Heart left ventricle (tissue), 16 donors: ENCODE measurements at places on chromosomes 3 and 15. TPM values are rescaled to one million over a fixed set of nuclear protein-coding genes. Genes with fewer than 3 reads are reported as not detected.

DNA sequence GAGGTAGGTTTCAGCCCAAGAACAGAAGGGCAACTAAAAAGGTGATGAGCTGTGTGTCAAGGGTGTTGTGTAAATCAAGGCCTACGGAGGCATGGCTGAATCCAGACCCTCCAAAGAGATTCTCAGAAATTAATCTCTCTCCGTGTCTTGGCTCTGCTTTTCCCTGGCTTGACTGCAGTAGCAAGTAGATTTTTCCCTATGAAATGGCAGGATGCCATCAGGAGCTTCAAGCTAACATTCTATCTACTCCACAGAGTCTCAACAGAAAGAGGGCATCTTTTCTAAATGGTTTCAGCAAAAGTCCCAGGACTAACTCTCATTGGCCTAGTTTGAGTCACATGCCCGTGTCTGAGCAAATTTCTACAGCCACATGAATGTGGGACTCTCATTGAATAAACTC, 58.3 kb downstream of the LSM3 start:
- no peak for DNase-seq

GRCh38 chr15:29183071-29183831, 86.4 kb downstream of the NSMCE3 start:
- DNase-seq: no peak

DNA sequence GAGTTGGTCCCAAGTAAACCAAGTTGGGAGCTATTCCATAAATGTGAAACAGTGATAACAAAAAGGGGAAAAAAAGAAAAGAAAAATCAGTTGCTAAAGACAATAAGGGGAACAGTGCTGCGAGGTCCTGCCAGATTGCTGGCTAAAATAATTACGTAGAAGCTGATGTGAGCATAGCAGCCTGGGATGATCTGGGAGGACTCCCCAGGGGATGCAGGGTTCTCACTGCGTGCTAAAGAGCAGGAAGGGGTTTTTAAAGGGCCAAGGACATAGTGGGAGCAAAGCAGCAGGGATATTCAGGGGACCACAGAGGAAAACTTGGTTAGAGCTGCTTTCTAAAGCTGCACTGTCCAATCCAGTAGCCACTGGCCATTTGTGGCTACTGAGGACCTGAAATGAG, 133.0 kb upstream of the UMPS start:
- DNase-seq: peak; percentile 69

GRCh38 chr3:127351775-127352350, 64.0 kb upstream of the PRR20G start:
- DNase-seq: no peak

GRCh38 chr3:188680605-188681004, 491.2 kb upstream of the TPRG1 start:
- DNase-seq: no peak

GRCh38 chr3:9099702-9100512, 136.6 kb upstream of the RAD18 start:
- no peak for DNase-seq

DNA sequence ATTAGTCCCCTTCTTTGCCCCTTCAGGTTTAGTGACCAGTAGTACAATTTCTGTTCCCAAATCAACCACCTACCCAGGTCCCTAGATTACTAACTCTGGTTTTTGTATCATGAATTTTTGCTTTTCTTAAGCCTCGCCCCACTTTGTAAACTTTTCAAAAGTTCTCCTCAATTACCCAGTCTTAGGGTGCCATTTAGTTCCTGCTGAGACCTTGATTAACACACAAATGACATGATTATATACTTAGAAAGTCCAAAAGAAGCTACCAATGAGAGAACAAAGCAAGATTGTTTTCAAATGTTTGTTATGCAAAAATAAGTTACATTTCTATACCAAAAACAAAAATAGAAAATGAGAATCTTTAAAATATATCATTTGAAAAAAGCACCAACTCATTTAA, 594.4 kb downstream of the SQOR start:
- DNase-seq: no peak

DNA sequence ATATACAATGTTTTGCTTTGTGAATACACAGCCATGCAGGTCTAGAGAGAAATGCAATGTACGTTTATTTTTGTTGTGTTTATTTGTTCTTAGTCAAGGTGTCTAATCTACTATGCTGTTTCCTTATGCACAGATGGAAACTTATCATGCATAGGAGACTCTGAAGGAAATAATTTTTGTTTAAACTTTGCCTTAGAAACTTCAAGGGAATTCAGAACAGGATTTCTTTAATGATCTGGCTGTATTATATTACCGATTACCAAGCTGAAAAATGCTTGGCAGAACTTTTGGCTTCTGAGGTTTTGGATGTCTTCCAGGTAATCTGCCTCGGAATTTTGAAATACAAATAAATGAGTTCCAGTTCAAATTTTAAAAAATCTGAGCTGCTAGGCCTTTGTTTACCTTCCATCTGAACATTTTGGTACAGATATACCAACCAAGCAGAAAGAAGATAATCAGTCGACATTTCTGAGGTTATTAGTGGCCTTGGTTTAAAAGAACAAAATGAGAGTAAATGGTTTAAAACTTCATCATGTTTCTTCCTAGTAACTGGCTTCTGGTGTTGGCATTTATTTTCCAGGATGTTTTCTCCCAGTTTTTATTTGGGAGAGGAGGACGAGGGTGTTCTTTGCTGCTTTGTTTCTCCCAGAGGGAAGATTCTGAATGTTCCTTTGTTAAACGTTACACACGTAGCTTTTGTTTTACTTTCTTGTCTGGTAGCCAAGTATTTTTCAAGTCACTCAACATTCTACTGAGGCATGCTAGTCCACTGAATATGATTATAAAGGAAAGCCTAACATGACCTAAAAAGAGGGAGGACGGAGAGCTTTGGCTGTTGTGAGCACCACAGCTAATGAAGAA, 421.8 kb upstream of the TBL1XR1 start:
- DNase-seq: no peak

DNA sequence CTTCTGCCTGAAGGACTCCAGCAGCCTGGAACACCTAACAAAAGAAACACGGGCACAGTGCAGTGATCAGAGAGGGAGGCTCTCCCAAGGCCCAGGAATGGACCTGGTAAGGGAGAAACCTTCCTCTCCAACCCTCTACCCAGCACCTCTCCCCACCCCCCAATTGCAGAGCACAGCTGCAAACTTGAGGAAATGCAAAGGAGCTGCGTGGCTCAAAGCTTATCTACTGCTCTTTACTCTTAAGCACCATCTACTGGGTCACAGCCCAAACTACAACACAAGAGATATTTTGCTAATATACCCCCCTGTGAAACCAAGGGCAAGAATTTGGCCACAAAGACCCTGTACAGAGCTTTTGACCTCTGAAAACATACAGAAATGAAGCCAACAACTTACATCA, 328.3 kb downstream of the OXSM start:
- DNase-seq: no peak

TP63 gene
- 0.11 TPM for polyA plus RNA-seq

TRH gene
- not detected for polyA plus RNA-seq

DNA sequence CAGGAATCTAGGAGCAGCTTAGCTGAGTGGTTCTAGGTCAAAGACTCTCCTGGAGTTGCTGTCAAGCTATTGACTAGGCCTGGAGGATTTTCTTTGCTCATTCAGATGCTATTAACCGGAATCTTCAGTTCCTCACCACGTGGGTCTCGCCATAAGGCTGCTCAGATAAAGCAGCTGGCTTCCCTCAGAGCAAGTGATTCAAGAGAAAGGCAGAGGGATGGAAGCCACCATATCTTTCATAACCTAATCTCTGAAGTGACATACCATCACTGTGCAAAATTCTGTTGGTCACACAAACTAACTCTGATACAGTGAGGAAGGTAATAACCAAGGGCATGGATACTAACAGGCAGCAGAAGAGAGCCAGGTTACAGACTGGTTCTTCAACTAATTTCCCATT, 72.7 kb upstream of the FLNB start:
- no peak for DNase-seq

GRCh38 chr15:94230431-94230882, 904 bp upstream of the MCTP2 start:
- DNase-seq: no peak

CD200 gene
- 0.94 TPM for polyA plus RNA-seq

GRCh38 chr3:49868862-49869466, 742 bp downstream of the CAMKV start:
- no peak for DNase-seq

GATM gene
- 9.1 TPM for polyA plus RNA-seq

CASR gene
- polyA plus RNA-seq: not detected

LMCD1 gene
- 661 TPM for polyA plus RNA-seq
